ENCODE measurements at places on chromosomes 1 and 21. TPM values are rescaled to one million over a fixed set of nuclear protein-coding genes. Genes with fewer than 3 reads are reported as not detected.
A peak's percentile ranks its signal among the peaks of the same experiment; 100 is the strongest.

GRCh38 chr1:226946841-226947240, 6.7 kb downstream of the COQ8A start:
- DNase-seq = no peak

GRCh38 chr1:50108497-50109059, at the start of gene ELAVL4:
Gene ELAVL4 (plus strand): TSS chr1:50108920. CDS start chr1:50109190, 270 bp downstream.
- DNase-seq = peak; percentile 24

- DNase-seq = no peak
These were observed 189.8 kb upstream of the OLFM3 start for GRCh38 chr1:102186536-102186935.

- no peak for DNase-seq
These were observed 453.7 kb downstream of the SETD4 start for GRCh38 chr21:35606578-35606977.

- no peak for DNase-seq
These were observed 394.3 kb downstream of the NTNG1 start for GRCh38 chr1:107535091-107535490.

DNA sequence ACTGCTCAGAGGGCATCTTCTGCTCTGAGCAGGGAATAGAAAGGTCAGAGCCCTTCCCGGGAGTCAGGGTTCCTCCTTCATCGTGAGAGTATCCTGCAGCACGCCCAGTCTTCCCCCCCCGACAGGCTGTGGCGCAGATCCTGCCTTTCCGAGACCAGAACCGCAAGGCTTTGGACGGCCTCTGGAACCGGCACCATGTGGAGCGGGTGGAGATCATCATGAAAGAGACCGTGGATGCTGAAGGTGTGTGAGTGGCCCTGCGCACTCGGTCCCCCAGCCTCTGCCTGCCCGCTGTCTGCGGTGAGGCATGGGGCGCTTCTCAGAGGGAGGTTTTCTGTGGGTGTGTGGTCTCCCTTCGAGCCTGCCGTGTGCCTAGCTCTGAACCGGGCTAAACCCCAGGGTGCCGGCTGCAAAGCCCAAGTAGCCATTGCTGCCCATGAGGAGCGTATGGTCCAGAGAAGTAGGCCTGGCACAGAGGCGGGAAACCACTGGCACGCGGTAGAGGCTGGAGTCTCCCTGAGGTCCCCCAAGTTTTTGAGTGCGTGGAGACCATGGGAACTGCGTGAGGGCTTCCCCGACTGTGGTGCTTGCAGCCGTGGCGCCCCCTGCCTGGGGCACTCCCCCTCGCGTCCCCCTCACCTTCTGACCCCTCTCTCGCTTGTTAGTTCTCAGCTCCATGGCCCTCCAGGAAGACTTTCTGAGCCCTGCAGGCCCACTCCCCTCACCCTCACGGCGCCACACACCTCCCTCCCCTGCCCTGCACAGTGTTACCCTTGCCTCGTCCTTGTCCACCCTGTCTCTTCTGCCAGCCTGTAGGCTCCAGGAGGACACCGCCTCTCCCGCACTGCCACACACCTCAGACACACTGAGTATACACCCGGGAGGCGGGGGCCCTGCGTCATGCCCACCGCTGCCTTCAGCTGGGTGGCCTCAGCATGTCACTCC, 12.5 kb downstream of the H6PD start:
- peak; percentile 86 for DNase-seq

DENND1B gene
- 2.9 TPM for total RNA-seq

GRCh38 chr1:219945795-219946194, 17.4 kb upstream of the SLC30A10 start:
- DNase-seq = no peak

DNA sequence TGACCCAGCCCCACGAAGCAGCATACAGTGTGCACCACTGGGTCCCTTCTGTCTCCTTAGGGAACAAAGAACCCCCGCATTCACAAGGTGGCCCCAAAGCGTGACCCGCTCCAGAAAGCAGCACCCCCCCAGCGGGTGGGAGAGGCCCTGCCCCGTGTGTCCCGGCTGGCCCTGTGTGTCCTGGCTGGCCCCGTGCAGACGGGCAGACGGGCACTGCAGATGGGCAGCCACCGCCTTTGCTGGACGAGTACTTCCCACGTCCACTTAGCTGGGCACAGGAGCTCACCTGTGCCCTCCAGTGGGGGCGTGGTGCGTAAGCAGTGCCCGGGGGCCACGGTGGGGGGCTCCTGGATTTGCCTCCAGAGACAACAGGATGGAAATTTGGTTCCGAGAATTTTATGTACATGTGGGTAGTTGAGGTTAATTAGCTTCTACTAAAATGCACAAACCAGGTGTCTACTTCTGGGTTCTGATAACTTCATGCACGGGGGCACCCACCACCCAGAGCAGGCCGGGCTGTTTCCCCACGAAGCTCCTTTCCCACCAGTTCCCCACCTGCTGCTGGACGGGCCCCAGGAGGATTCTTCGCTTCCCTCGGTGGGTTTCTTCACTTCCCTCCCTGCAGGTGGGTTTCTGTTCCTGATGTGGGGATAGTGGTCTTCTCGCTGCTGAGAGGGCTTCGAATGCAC, 33.2 kb upstream of the SLC19A1 start:
- DNase-seq = peak; percentile 65

DNA sequence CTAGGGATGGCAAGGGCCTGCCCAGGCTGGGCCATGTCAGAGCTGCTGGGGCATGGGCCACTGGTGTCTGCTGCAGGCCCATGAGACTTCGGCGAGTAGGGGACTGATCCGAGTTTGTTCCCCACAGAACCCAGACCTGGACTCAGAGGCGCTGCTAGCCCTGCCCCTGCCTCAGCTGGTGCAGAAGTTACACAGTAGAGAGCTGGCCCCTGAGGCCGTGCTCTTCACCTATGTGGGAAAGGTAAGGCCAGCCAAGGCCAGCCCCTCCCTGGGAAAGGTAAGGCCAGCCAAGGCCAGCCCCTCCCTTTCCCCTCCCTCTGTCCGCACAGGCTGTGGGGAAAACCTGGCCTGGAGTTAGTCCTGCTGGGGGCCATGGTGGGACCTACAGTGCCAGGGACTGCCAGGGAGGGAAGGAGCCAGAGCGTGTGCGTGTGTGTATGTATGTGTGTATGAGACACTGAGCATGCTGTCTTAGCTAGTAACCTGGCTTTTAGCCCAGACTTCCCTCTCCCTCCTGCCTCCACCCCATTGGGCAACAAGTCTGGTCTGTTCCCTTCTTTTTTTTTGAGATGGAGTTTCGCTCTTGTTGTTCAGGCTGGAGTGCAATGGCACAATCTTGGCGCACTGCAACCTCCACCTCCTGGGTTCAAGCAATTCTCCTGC, 8.0 kb downstream of the FAAH start:
- peak; percentile 92 for DNase-seq

USP33 gene
- 86.4 TPM for total RNA-seq

DNA sequence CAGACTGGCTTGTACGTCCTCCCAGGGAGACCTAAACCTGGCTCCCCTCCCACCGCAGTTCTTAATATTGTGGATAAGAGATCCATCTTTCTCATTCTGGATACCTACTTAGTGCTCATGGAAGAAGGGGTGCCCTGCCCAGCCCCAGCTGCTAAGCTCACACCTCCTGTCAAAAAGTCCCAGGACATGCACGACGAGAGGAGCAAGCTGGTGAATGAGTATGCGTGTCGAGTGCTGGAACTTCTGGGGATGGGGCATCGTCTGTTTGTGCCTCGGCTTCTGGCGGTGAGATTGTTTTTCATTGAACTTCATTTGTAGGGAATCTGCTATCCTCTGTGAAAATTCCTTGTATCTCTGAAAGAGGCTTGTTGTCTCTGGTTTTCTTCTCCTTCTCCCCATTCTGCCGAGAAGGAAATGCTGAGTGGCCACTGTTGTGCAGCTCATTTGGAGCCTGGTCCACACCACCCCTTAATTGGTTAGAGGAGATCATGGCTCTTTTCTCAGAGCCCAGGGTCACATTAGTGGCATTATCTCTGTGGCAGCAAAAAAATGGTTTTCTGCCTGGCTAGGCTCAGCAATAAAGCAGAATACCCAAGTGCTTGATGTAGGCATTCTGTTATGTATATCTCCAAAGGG, 199.4 kb upstream of the CACYBP start:
- DNase-seq = no peak

FCAMR gene
- not detected for total RNA-seq

- DNase-seq = peak; percentile 96
These were observed 2.1 kb downstream of the EVA1B start for GRCh38 chr1:36321119-36321951.

DNA sequence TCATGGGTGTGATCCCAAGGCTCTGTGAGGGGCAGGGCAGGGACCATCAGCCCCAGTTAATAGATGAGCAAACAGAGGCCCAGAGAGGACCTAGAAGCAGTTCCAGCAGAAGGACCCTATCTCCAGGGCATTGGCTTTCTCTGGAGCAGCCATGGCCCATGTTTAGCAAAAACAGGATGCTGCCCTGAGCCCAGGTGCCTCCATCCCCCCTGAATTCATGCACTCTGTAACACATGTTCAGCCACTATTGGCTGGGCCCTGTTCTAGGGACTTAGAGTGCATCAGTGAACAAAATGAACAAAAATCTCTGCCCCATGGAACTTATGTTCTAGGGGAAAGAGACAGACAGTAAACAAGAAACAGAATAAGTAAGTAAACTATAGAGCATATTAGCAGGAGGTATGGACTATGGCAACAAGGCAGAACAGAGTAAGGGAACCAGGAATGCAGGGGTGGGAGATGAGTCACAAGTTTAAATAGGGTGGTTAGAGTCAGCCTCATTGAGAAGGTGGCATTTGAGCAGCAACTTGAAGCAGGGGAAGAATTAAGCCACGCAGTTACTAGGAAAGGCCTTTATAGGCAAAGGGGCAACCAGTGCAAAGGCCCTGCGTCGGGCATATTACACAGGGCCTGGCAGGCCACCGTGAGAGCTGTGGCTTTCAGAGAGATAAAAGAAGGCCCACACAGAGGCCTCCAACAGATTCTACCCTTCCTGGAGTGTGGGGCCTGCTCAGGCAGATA, 185.9 kb upstream of the EDN2 start:
- DNase-seq = no peak

GRCh38 chr1:160047111-160047991, 15.6 kb upstream of the PIGM start:
- DNase-seq = no peak

ST6GALNAC5 gene
- total RNA-seq = 11.6 TPM

PLA2G4A gene
- 1.1 TPM for total RNA-seq

GRCh38 chr1:228423404-228424053, 6.9 kb upstream of the TRIM17 start:
- no peak for DNase-seq

DNA sequence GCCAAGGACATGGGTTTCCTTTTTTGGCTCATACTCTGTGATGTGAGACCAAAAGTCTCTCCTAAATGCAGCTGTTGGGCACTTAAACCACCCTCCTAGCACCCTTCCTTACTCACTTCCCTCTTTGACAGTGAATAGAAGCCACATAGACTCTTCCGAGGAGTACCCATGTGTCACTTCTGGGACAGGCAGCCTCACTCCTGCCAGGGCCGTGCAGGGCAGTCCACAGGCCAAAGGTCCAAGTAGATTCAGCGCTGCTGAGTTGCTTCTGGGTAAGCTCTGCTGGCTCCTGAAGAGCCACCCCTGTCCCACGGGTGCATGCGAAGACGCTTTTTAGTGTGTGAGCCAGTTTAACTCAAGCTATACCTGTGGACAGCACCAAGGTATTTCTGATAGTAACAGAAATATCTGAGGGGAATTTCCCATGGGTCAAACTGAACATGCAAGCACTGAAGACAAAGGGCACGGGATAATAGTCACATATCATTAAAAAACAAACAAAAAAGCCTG, 36.8 kb upstream of the BMP8B start:
- no peak for DNase-seq

PYHIN1 gene
- not detected for total RNA-seq

DNA sequence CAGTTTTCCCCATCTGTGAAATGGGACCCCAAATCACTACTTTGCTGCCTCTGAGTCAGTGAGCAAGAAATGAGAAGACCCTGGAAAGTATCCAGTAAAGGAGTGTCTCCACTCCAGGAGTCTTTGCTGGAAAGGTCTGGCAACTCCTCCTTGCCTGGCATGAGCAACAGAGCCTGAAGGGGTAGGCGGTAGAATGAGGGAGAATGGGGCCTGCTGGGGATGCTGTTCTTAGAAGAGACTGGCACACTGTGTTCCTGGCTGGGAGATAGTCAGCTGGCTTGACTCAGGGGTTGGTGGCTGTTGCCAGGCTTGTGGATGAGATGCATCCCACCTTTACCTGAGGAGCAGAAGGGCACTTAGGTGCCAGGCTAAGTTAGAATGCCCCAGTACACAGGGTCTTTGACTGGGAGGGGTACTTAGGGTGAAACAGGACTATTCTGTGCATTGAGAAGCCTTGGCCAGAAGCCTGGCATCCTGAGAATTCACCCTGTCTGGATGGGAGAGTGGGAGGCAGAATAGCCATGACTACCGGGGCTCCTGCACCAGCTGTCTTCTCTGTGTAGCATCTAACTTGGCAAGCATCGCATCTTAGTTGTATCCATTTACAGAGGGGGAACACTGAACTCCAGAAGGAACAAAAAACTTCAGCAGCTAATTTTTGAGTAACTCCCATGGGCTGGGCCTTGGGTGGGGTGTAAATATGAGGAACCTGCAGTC, 2.5 kb downstream of the MFSD2A start:
- no peak for DNase-seq

FOXE3 gene
- total RNA-seq = 0.14 TPM

GRCh38 chr1:37169743-37170275, 135.5 kb upstream of the GRIK3 start:
- no peak for DNase-seq

RRP1B gene
- 70.1 TPM for total RNA-seq

DNA sequence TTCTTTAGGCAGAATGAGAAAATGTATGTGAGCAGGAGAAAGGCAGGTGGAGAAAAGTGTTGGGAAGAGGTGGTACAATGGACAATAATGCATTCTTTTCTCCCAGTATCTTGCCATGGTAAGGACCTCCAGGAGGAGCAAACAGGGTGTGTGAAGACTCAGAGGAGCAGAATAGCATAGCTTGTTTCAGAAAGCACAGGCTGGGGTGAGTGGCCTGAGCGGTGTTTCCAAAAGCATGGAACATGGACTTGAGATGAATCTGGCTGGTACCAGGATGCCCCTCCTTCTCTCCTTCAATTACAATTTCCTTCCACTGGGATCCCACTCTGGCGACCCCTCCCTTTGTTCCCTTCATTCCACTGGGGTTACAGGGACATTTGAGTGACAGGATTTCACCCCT, 123.4 kb upstream of the TNR start:
- no peak for DNase-seq

REN gene
- total RNA-seq = not detected

GRCh38 chr1:109605381-109605780, 14.0 kb downstream of the GNAT2 start:
- no peak for DNase-seq

GRCh38 chr1:68600049-68600661, 103.3 kb upstream of the DEPDC1 start:
- DNase-seq = peak; percentile 45

- DNase-seq = no peak
These were observed 392.3 kb upstream of the ADGRL2 start for GRCh38 chr1:81408419-81408818.

GRCh38 chr1:218478336-218478735, 133.2 kb downstream of the TGFB2 start:
- no peak for DNase-seq
